ENCODE measurements at places on chromosomes 7 and 10.

GRCh38 chr10:82609845-82610244 lies 734.9 kb downstream of the NRG3 start:
- no peak for DNase-seq

GRCh38 chr7:157722137-157723060 lies 385.6 kb downstream of the DNAJB6 start:
- DNase-seq = no peak

GRCh38 chr7:94115316-94115715 lies 111.2 kb upstream of the BET1 start:
- no peak for DNase-seq

GRCh38 chr10:123381224-123381623 lies 227.0 kb downstream of the BUB3 start:
- no peak for DNase-seq

DNA sequence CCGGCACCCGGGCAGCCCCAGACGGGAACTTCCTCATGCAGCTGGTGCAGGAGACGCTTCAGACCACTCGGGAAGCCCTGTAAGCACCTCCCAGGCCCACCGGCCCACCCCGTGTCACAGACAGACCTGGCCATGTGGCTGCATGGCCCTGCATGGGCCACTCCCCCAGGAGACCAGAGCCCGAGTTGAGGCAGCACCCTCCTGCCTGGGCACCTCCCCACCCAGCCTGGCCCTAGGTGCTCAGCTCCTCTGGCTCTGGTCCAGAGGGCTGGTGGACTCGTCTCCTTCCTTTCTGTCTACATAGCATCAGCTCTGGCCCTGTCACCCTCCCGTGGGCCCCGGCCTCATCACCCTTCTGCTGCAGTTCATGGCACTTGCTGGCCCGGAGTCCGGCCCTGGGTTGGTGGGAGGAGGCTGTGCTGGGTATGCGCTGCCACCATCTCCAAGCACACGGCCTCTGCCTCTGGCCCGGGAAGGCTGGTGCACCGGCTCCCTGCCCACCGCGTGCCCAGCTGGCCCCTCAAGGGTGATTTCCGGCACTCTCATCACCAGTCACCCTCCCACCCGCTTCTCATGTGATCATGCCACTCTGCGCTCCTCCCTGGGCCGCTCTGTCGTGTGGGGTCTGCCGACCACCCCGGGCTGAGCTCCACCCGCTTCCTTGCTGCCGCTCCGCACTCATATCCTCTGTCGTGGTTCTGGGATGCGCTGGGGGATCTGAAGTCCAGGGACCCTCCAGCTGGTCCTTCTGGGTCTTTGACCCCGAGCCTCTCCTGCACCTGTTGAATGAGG lies 53.1 kb upstream of the DPYSL4 start:
- DNase-seq = no peak

DNA sequence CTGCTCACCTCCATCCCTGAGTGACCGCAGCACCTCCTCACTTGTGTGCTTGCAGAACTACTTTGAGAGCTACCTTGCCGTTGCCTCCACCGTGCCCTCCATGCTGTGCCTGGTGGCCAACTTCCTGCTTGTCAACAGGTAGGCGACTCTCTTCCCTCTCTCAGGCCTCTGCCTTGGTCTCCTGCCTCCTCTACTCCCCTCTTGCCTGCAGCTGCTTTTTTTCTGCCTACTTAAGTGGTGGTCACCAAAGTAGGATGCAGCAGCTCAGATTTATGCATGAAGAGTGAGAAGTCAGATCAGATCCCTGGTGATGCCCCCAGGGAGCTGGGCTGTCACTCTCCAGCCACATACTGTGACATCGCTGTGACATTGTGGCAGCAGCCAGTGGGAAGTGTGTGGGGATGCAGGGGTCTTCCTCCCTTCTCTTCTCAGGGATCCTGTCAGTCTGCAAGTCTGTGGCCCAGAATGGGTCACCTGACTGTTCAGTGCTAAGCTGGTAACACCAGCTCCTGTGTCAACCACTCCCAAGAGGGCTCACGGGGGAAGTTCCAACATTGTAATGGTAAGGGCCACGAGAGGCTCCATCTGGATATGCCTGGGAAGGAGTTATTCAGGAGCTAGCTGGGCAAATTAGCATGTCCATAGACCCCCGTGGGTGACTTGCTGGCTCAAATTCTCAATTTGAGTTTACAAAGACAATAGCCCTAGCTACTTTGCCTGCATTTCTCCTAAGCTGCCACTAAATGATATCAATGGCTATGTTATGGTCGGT lies 25.3 kb downstream of the SLC29A3 start:
- no peak for DNase-seq

DNA sequence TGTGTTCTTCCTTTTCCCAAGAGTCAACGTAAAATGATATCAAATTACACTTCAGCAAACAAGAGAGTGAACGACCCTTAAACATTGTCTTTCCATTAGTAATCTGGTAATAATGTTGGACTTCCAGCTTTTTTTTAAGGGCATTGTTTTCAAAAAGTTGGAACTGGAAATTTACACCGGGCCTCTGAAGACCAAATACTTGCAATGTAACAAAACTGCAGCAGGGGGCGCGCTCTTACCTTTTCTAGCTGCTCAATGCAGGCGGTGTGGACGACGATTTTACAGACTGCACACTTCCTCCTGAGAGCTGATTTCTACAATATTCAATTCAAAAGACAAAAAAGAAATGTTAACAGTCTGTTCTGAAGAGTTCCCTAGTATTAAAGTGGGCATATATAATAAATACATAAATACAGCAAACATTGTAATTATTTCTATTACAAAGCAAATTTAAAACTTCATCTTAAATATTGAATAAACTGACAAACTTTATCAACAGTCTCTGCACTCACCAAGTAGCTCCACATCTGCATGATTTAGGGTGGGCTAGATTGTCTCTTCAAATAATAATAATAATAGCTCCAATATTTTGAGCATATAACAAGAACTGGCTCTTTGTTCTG lies 190.4 kb downstream of the DGKI start:
- peak; percentile 64 for DNase-seq

GRCh38 chr10:99520040-99520846 lies 12.5 kb upstream of the NKX2-3 start:
- DNase-seq = no peak

DNA sequence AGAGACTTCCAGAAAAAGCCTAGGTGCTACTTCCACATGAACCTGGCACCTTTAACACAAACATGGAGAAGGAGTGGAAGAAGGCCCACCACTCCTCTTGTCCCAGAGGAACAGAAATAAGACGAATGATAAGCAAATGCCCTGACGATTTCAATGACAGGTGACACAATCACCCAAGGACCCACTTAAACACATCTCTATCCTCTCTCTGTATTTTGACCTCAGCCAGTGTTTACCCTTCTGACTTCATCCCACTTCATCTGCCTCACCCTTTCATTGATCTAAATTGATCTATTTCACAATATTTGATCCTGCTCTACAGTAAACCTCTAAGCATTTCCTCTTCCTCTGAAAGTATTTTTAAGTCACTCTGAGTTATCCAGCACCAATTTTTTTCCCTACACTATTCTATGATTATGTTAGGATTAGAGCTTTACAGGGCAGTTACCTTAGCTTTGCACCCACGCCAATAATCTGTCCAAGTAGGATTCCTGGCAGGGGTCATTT lies 9.1 kb downstream of the GOT1 start:
- DNase-seq = no peak

DNA sequence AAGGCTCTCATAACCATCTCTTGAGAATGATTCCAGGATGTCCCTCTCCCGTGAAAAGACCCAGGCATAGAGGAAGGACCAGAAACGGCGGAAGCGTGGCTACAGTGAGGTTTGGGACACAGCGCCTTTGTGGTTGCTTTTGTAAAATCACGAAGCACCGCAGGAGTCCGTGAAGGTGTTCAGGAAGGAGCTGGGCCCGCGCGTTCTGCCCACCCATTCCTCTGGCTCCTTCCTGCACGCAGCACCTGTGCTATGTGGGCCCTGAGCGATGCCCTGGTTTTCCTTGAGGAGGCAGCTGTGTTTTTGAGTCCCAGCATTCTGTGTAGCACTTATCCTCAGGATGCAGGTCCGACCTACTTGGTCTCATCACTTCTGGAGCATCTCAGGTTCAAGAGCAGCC lies 112.8 kb downstream of the TRRAP start:
- no peak for DNase-seq

- no peak for DNase-seq
Measured at GRCh38 chr10:132637477-132638129, 100.0 kb downstream of the INPP5A start.

GRCh38 chr10:93357680-93358079 lies 124.5 kb downstream of the MYOF start:
- DNase-seq = no peak

DNA sequence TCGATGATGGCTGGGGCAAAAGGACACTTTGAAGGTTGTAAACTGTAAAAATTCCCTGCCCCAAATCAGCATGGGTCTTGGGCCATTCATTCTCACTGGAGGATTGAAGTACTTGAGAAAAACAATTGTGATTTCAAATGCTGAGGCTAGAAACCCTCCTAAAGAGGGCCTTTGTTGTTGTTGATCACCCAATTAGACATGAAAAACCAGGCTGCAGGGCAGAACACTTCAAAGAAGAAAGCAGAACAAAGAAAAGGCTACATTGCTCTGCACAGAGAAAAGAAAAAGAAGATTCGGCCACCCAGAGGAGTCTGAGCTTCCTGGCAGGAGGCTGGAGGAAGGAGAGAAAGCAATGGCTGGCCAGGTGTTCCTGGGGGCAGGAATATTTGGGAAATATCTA lies 143.1 kb downstream of the NPY start:
- DNase-seq = no peak

GRCh38 chr7:101138213-101138870 lies 11.4 kb downstream of the SERPINE1 start:
- peak; percentile 78 for DNase-seq

Measured in stimulated activated CD4-positive, alpha-beta T cell treated with anti-CD3 and anti-CD28 coated beads, Interleukin-12 subunit alpha, Interleukin-12 subunit beta, amount 100 ng/mL, for 4 hours (primary cell).